ENCODE measurements at places on chromosomes 1 and 21.

DNA sequence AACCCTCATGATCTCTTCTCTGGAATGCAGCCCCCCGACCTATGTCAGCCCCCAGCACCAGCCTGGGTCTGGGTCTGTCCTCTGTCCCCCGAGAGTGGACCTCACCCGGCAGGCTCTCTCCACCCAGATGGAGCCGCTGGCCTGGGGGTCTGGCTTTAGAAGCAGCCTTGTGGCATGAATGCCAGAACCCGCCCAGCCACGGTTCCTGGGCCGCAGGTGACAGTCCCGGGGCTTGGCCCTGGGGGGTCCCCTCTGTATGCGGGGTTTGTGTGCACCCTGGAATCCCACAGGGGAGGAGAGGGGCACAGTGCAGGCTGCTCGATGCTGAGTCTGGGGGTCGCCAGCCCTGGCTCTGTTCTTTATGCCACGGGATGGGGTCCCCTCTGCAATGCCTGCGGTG lies 96.0 kb upstream of the ACTRT2 start:
- no peak for DNase-seq

DNA sequence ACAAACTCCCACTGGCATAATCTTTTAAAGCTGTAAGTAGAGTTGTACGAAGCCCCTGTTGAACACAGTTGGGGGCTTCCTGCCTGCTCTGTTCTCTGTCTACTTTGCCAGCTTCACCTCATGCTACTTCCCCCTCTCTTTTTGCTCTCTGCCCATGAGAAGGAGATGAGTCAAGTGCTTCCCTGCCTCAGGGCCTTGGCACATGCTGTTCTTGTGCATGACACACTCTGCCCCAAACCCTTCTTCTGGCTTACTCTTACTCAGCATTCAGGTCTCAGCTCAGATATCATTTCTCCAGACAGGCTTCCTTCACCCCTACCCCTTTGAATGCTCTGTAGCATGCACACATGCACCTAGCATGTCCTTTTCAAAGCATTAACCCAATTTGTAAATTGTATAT lies 208.8 kb downstream of the FOXD2 start:
- DNase-seq = no peak

DNA sequence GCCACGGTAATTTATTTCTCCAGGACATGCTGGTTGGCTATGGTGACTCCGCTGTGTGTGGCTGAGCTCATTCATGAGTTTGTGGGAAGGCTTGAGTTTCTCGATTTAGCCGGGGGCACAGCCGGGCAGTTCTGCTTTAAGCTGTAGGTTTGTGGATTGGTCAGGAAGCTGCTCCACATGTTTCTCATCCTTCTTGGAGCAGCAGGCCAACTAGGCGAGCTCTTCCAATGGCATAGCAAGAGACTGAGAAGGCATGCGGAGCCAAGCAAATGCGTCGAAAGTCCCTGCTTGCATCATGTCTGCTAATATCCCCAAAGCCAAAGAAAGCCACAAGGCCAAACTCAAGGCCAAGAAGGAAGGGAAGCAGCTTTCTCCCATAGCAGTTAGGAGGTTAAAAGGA lies 71.6 kb upstream of the GREM2 start:
- DNase-seq = no peak

- no peak for DNase-seq
Observed at GRCh38 chr1:17013491-17014320, 2.0 kb upstream of the ATP13A2 start.

DNA sequence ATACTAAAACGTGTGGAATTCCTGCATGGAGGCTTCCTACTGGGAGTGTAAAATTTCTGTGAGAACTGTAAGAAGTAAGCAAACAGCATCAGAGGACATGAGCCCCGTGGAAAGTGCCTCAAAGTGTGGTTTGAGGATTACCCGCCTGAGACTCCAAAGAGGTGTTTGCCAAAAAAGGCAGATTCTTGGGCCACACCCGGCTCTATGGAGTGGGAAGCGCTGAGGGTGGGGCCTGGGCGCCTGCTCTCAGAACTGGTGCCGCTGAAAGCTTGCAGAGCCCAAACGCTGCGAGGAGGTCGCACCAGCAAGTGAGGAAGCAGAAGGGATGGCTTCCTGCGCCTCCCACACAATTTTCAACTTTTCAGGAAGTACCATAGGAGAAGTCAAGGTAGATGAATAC lies 43.0 kb upstream of the PSEN2 start:
- no peak for DNase-seq

GRCh38 chr1:38291906-38292521 lies 245.4 kb upstream of the POU3F1 start:
- DNase-seq = no peak

DNA sequence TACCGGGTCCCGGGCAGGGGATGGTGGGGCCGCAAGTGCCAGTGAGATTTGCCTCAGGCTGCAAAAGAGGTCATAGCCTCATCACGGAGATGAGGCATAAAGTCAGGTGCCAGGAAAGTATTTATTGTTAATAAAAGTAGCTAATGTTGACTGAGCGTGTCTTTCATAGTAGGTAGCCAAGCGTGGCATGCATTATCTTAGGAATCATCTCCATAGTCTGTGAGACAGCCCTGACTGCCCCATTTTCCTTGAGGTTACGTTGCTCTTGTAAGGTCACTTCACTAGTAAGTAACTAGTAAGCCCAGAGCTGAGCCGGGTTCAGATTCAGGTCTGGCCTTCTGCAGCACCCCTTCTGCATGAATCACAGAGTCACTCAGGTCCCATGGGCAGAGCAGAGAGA lies 174.2 kb downstream of the CAMTA1 start:
- no peak for DNase-seq

DNA sequence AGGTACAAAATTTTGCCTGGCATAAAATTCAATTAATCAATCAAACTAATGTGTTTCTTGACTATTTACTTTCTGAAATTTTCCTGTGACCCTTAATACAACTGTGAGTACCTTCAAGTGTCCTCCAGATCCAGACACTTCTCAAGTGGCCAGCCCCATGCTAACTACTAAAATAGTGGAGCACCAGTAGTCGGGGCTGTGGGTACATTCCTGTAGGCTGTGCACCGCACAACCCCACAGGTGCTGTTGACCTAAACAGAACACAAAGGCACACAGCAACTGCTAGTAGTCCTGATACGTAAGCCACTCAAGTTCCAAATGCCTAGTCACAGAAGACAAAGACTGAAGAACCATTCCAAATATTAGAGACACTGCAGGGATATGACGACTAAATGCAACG lies 36.6 kb downstream of the TMEM50B start:
- DNase-seq = no peak

DNA sequence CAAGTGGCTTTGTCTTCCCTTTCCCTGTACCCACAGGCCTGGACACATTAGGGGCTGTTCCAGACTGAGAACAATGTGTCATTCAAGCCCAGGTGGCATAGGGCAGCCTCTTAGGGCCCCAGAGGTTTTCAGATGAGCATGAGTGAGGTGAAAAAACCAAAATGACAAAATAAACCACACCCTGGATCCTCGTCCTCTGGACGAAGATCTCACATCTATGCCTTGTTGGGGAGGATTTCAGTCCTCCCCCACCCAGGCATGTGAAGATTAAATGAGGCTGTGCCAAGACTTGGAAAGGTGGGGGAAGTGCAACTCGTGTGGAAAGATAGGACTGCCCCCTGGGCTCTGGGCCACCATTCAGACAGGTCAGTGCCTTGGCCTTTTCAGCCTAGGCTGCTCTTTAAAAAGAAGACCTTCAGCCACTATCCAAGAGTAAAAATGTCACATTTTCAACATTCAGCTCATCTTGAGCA lies 32.8 kb upstream of the IL19 start:
- DNase-seq = no peak

GRCh38 chr1:112636056-112636455 lies 16.4 kb downstream of the CAPZA1 start:
- DNase-seq = no peak

DNA sequence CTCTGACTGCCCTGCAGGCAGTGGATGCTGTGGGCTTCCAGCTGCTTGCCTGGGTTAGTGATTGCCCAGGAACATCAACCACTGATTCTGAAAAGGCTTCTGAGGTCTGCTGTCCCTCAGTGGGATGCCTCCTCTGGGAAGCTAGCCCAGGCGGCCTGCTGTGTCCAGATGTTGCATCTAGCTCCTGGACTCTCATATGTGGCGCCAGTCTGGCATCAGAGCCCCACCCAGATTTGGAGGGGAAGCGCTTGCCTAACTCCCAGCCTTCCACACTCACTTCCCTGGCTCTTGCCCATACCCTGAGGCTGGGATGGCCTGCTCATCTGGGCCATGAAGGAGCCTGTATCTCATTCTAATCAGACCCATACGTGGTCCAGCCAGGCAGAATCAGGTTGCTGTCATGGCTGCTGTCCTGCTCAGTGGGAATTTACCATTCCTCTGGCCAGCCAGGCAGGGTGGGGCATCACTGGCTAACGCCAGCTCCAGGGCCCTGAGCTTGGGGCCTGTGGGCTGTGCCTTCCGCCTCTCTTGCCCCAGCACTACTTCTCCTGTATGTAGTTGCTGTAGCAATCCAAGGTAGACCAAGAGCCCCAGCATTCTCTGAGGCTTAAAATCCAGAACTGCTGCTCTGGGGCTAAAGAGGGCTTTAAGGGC lies 4.1 kb downstream of the CSF1 start:
- no peak for DNase-seq

GRCh38 chr1:24855474-24855873 lies 74.6 kb downstream of the RUNX3 start:
- no peak for DNase-seq

DNA sequence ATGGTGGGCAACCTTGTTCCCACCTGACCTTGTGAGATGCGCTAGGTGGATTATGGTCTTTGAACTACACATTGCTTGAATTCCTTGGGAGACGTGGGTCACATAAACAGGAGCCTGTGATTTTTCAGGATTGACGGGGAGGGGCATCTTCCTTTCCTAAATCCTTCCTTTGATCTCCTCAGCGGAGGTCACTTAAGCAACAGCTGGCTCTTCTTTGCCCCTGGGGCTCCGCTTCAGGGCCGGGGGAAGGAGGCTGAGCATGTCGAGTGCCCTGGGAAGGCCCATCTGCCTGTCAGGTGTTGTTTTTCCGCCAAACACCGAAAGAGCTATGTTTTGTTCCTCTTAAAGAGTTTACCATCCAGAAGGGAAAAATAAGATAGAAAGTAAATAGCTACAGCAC lies 40.6 kb downstream of the KIF26B start:
- DNase-seq = no peak

GRCh38 chr1:153355445-153356071 lies 2.1 kb upstream of the S100A9 start:
- DNase-seq = peak; percentile 52

- no peak for DNase-seq
Observed at GRCh38 chr1:205049479-205049878, 6.5 kb downstream of the CNTN2 start.
